ENCODE measurements at places on chromosomes 6 and 20. TPM values are rescaled to one million over a fixed set of nuclear protein-coding genes. Genes with fewer than 3 reads are reported as not detected.

The C6orf163 gene
- 1.6 TPM for total RNA-seq

The IFNGR1 gene
- 97.6 TPM for total RNA-seq

The UST gene
- 3.3 TPM for total RNA-seq

The CABLES2 gene
- total RNA-seq = 12.0 TPM

The PERP gene
- total RNA-seq = 53.9 TPM

The DZANK1 gene
- total RNA-seq = 0.60 TPM

DNA sequence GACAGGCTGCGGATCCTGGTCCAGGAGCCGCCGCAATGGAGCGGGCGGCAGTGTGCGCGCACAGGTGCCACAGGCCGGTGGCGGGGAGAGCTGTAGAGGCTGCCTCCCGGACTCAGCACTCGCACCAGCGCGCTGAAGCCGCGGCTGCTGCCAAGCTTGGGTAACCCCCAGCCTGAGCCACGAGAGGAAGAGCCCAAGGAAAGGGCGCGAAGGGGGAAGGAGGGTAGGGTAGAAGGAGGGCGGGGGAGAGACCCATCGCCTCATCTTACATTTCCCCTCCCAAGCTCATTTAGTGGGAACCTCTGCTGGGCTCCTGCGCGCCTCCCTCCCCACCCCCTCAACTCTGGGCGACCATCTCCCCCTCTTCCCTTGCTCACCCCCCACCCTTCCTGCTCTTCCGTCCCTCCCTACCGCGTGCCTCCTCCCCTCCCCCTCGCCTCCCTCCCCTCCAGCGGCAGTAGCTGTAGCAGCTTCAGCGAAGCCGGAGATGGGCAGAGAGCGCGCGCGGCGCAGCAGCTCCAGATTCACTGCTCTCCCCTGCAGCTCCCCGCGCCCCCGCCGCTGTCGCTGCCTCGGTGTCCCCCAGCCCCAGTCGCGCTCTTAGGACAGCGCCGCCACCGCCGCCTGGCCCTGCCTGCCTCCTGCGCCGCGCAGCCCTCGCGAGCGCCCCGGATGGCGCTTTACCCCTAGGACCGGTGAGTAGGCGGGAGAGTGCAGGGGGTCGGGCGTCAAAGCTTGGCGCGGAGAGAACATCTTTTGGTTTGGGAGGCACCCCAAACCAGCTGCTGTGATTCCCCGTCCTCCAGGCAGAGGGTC, at the start of gene FUT9:
Gene FUT9 (plus strand): TSS at position 457 of the 816 bp plus-strand sequence. CDS start 187,182 bp downstream, outside the sequence.
- DNase-seq = no peak

- DNase-seq = no peak
Measured at GRCh38 chr20:32945710-32946221, 58.5 kb downstream of the SUN5 start.

GRCh38 chr6:159602431-159603041, 90.5 kb downstream of the SOD2 start:
- no peak for DNase-seq

DNA sequence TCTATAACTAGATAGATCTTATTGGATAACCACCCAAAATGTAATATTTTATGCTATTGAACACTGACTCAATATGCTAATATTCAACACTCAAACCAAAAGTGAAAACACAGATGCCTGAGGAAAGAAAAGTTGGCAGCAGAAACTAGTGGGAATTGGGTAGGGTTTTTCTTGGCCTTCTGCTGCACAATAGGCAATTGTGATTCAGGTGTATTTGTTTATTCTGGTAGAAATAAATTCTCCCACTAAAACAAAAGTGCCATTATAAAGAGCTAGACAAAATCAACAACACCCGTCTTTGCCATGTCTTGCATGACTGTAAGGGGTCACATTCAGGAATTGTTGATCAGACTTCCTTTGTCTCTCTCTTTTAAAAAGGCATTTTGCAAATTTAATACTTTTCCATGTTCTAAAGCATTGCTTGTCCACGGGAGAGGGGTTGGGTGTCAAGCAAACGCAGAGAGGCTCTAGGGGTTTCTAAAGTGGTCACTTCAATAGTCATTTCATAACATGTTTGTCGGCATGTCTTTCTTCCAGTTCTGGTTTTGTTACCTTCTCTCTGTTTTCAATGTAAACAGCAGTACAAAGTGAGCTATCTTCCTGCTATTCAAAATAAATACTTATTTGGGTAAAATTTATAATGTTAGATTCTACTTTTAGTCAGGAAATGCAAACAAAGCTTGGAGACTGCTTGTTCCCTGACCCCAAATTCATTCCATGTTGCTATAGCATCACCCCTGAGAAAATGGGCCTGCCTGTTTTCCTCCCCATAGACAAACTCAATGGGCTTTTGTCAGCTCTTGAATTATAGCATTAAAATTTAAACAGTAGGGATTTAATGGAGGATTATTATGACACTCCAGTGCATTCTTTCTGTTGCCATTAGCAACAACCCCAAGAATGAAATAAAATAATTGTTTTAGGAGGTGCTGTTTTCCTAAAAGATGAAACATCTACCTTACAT, 217.0 kb upstream of the CCN2 start:
- no peak for DNase-seq

- DNase-seq = no peak
Measured at GRCh38 chr20:25195962-25196785, 662 bp downstream of the ENTPD6 start.

- DNase-seq = no peak
Measured at GRCh38 chr6:119322034-119322433, 27.5 kb downstream of the MAN1A1 start.

- no peak for DNase-seq
Measured at GRCh38 chr20:10250902-10251301, 32.3 kb downstream of the SNAP25 start.

- DNase-seq = peak; percentile 39
Measured at GRCh38 chr6:30156262-30156599, 4.8 kb downstream of the TRIM10 start.

DNA sequence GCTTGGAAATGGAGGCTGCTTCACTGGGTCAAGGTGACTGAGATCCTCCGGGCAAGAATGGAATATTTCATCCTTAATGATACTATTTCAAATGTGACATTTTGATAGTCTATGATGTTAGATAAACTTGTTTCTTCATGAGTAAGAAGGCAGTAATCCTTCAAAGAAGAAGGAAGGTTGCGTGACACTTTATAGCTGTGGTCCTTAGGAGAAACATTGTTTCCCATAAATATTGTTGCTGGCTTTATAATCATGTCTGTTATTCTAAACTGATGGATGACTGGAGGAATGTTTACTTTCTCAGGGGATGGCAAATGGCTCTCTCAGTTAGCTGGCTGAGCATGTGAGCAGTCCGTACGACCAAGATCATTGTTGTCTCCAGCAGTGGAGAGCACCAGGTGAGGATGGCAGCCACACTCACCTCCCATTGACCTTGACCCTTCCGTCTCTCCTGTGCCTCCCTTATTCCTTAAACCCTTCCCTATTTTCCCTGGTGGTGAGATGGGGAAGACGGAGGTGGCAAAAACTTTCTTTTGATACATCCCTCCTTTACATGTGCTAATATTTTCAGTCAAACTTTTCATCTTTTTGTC, 171.2 kb upstream of the OLIG3 start:
- no peak for DNase-seq

- no peak for DNase-seq
Measured at GRCh38 chr20:8315639-8316573, 183.8 kb downstream of the PLCB1 start.

DNA sequence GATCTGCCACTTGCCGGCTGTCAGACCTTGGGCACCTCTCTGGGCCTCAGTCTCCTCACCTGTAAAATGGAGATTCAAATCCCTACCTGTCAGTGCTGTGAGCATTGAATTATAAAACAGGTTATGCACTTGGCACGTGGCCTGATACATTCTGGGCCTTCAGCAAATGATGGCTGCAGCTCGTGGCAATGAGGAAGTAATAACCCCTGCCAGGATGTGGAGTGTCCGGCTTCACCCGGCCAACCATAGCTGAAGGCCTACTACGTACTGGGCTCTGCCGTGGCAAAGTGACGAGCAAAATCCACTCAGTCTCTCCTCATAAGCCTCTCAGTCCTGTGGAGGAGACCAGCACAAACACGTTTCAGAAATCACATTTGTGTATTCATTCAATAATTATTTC, 10.9 kb upstream of the VSTM2L start:
- DNase-seq = no peak
